ENCODE measurements at places on chromosomes 6 and 20.

DNA sequence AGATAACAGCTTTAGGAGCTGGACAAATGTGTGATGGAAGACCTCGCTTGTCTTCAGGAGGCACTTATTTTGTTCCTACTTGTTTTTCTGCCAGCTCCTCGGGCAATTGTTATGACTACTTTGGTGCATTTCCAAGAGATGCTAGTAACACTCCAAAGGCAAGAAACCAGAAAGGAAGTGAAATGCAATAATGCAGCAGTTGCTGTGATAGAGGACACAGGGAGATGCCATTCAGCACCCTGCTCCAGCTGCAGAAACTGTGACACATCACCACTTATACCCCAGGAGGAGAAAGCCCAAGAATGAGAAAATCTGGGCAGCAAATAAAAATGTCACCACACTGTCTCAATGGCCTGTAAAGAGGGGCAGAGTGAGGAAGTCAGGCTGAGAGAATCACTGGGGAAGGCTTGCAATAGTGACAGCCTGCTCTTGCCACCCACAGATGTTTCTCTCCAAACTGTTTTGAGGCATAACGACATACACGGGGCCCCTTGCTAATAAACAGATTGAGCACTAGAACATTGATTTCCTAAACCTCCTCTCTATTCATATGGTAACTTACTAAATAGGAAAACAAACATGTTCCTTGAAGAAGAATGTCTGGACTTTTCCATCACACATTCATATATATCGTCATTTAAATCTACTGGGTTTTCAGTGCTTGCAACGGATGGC lies 231.0 kb upstream of the PRND start:
- DNase-seq = no peak

DNA sequence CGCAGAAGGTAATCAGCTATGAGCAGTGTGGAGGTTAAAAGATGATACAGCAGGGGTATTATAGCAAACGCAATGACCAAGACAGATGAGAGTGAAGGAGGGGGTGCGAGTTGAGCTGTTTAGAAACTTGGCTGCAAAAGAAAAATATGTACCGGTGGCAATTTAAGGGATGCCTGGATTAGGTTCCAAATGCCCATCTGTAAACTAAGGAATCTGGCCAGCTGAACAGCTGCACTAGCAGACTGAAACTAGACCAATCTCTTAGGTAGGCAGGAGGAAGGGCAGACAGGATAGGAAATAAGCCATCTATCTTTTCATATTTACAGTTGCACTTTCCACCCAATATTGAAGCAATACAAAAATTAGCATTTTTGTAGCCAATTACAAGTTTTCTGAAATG lies 407.6 kb downstream of the HTR1B start:
- no peak for DNase-seq

- DNase-seq = no peak
Observed at GRCh38 chr6:1972962-1973361, 272.4 kb downstream of the GMDS start.

GRCh38 chr20:63828951-63829350 lies 2.1 kb downstream of the ZBTB46 start:
- no peak for DNase-seq

DNA sequence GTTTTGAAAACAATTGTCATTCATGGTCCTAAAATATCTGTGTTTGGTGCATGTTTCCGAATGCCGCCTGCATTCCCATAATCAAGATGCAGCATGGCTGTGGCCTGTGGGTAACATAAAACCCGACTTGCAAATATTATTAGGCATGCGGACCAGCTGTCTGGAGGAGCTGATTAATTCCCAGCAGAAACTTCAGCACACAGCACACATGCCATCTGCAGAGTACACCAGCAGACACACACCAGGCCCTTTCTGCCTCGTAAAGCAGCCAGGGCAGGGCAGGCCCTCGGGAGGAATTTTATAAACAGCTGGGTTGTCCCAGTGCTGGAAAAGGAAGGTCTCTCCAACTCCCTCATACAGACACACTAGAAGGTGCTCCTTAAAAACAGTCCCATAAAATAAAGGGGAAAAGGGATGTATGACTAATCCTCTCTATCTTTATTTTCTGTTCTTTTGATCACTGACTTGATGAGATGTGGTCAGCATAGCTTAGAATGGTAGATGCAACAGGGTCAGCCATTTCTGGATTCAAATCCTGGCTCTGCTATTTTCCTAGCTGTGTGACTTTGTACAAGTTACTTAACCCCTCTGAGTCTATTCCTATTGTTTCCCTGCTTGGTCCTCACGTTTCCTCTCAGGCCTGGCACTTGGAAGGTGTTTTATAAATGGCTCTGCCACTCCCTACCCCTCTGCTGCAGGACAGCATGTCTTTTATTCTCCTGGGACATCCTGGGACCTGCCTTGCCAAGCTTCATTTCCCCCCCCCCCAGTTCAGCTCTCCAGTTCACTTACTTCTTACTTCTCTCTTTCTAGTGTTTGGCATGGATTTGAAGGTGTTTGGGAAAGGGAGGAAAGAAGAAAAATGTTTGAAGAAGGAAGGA lies 85.9 kb upstream of the TRAF3IP2 start:
- no peak for DNase-seq

GRCh38 chr6:35173044-35173426 lies 31.9 kb upstream of the TCP11 start:
- no peak for DNase-seq
